ENCODE measurements at places on chromosomes 3 and 15.

DNA sequence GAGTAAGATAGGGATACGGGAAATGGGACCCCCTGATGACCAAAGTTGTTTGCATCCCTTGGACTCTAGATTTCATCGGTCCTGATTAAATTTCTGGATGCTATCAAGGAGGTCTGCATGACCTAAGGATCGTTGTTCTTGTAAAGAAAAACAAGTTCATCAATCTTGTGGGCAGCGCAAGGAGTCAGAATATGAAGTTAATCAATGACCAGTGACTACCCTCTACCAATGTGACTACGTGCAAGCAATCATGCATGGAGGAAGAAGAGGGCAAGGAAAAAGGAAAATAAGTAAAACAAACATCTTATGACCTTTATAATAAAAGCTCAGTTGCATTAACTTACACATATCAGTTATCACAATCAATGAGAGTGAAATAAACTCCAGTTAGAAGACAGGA, 139.7 kb downstream of the RTP4 start:
- DNase-seq: no peak

DNA sequence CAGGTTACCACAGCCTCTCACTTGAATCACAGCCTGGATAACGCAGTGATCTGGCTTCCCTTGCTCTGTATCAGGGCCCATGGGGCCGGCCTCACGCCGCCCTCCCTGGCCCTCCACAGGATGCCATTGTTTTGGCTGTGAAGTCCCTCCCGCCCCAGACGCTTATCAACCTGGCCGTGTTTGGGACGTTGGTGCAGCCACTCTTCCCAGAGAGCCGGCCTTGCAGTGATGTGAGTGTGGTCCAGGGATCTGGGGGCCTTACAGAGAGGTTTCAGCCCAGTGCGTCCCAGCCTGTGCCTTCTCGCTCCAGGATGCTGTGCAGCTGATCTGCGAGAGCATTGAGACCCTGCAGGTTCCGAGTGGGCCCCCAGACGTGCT, 6.6 kb downstream of the VWA5B2 start:
- DNase-seq: no peak

DNA sequence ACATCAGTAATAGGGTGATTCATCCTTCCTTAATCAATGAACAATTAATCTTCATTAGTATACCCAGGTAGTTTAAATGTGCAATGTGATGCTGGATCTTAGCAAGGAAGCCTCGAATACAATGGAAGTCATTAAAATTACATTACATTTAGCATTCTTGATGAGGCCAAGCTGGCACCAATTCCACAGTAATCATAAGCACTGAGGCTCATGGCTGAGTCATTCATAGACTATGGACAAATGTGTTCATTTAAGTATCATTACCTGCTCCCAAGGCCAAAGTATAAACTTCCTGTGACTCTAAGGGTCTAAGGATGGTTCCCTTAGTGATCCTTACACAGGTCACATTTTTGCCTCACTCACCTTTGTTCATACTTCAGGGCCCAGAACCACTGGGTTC, 266.4 kb upstream of the CDIN1 start:
- no peak for DNase-seq

GRCh38 chr3:89699771-89700170, 592.4 kb downstream of the EPHA3 start:
- DNase-seq: no peak

DNA sequence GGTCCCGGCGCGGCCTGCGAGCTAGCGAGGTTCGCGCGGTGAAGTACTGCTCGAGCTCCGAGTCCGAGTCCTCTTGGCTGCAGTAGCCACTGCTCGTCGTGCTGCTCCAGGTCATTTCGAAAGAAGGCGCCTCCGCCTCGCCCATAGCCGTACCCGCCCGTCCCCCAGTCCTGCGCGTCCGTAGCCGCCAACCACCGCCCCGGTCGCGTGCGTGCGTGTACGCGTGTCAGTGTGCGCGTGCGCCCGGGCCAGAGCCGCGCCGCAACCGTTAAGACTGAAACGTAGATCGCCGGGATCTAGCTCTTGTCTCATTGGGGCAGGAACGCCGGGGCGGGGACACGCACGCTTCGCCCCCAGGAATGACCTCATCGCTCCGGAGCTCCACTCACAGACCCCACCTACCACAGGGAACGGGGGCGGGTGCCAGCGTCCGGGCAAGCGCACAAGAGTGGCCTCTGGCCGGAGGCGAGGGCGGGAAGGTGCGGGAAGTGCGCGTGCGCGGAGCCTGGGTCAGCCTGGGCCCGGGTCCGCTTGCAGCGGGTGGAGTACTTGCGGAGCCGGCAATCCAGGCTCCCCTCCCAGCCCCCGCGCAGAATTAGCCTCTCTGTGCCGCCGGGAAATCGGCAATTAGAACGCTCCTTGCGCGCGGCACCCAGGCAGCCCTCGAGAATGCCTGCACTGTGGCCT, 3.3 kb downstream of the RASSF1 start:
- peak; percentile 99 for DNase-seq

Measured in activated CD4-positive, alpha-beta memory T cell treated with anti-CD3 and anti-CD28 coated beads for 36 hours (primary cell).